ENCODE measurements at places on chromosomes 12 and 14.

GRCh38 chr12:6345319-6346091 is 3.6 kb upstream of the TNFRSF1A start:
- DNase-seq: no peak

DNA sequence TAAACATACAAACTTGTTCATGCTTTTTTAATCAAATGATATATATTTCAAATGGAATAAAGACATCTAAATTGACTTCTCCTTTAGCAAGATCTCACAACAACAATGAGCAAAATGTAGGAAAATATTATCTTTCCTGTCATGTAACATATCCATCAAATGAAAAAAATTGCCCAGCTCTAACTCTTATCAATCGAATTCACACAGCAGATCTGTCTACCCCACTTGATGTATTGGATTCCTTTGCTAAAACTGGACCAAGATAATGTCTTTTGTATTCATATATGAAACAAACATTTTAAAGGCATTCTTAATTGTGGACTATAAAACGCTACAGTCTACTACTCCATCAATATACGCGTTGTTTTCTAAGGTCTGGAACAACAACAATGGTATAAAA is 218.0 kb downstream of the SOX5 start:
- DNase-seq: no peak

DNA sequence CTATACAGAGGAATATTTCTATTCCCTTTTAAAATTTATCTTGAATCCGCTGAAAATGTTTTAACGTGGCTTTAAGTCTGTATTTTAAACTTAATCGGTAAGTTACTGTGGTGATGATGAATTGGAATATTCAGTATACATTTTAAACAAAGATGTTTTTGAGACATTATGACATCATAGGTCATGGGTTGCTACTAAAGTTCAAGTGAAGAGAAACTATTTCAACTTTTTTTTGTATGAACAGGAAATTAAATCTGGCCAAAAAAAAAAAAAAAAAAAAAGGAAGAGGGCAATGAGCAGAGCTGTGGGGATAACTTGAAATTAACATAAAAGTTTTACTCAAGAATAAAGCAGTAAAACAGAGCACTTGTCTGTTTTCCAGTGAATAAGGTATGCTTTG is 109.0 kb downstream of the PLEKHA5 start:
- no peak for DNase-seq

GRCh38 chr14:59811815-59812214 is 58.8 kb downstream of the RTN1 start:
- no peak for DNase-seq

DNA sequence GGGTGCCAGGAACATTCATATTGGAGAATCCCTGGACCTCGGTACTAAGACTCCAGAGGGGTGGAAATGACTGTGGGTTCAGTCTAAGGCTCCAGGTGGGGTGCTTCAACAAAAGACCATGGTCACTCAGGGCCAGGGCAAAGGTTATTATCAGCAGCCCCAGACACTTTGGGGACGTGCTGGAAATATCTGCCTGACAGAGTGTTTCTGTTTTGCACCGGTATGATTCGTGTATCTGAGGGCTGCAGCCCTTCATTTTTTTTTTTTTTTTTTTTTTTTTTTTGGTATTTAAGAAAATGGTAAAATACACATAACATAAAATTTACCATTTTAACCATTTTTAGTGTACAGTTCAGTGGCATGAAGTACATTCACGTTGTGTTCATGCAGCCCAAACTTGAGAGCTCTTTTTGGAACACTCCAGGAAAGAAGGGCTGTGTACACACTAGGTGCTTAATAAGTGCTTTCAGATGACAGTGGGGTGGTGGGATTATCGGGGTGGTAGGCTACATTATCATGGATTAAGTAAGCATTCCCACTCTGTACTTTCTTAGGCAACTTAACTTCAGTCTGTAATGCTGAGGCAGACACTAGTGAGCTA is 120.3 kb downstream of the CHST11 start:
- DNase-seq: no peak

GRCh38 chr14:99479906-99480869 is at the start of gene SETD3:
TSS of gene SETD3 (minus strand) at chr14:99480859. CDS start at chr14:99465805, 15,054 bp downstream.
- peak; percentile 12 for DNase-seq

DNA sequence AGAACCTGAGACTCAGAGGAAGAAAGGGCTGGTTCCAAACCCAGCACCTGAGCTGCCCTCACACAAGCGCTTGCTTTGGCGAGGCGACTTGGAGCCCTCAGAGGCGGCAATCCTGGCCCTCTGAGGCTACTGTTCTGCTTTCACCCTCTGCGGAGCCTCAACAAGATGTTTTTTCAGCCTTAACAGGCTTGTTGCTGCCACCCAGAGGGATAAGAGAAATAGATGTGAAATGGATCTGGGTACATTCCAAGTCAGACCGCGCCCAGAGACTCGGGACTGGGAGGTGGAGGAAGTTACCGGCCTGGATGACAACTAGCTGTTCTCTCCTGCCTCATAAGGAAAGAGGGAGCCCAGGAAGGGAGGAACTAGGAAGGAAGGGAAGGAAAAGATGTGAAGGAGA is 89.6 kb downstream of the TTC7B start:
- no peak for DNase-seq

DNA sequence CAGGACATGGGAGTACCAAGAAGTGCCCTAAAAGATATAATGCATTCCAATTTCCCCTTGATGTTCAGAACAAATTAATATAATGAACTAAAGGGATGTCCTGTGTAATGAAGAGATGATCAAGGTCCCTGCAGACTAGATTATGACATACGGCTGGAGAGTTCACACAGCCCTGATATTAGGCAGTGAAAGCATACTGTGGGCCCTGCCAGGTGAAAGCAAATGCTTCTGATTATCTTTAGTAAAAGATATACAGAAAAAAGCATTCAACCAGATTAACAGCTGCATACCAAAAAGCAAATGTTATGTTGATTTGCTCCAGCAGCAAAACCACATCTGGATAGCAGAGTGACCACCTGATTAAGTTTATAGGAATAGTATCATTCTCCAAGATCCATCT is 12.1 kb downstream of the HIGD1C start:
- DNase-seq: no peak

GRCh38 chr14:104114421-104115130 is 23.8 kb upstream of the KIF26A start:
- DNase-seq: no peak

DNA sequence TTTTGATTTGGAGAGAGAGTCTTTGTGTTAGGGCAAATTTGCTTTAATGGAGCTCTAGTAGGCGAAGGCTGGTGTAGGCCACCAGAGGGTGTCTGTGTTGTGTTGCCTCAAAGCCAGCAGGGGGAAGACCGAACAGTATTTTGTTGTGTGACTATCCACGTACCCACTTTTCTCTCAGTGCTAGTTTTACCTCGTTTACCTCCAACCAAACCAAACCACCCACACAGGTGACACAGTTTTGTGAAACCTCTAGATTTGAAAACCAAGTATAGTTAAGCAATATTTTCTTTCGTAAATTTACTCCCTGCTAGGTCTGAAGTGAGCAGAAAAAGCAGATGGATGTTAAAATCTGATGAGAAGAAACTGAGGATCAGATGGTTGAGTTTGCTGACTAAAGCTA is 36.3 kb upstream of the NPFF start:
- DNase-seq: peak; percentile 21

GRCh38 chr12:70083677-70084020 is 159.6 kb upstream of the CNOT2 start:
- no peak for DNase-seq

DNA sequence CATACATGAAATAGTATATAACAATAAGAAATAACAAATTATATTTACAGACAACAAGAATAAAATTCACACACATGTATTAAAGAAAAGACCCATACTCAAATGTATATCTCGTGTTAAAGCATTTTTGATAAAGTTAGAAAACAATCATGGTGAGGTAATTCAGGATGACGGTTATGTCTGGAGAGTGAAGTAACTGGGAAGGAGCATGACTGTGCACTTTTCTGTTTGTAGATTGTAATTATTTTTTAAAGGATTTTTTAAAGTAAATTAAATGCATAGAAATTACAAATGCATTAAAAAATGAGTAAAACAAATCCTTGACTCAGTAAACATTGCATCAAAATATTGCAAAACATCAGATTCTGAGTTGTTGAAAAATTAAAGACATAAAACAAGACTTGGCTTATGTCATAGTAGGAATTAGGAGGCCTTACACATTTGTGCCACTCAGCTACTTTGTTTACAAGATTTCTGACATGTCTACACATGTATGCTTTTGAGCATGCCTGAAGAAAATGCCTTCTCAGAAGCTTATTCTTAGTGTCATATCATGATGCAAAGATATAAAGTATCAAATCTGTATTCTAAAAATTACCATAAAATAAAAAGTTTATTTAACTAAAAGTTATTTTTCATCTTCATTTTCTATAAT is 1325.1 kb downstream of the SLC16A7 start:
- no peak for DNase-seq

DNA sequence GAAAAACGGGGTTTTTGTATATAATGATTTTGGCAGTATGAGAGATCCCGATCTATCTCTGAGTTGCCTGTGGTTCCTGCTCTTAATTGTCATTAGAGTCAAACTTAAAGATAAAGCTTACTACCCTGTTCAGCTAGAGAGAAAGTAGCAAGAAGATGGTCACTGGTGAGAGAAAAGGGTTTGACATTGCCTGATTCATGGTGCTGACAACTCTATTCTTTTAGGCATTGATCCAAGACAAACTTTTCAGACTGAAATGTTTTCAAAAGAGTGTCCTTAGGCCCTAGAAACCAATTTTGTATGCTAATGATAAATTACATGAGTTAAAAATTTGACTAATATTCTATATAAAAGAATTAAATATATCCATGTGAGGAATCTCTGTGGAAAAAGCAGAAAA is 35.1 kb downstream of the PELI2 start:
- no peak for DNase-seq

- no peak for DNase-seq
Measured at GRCh38 chr14:99687284-99688209, 3.4 kb downstream of the CYP46A1 start.

DNA sequence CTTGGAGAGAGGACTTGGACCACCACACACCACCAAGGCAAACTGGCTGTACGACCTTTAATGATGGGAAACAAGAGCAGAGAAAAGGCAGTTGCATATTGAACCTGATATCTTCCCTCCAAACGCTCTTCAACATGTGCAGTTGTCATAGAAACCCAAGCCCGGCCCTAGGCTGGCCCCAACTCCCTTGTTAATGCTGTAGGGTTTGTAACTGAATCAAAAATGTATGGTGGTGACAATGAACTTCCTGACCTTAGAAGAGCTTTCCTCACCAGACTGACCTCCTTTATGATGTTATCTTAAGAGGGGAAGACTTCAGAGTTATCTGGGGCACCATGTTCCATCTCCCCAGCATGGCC is 12.3 kb downstream of the APOLD1 start:
- DNase-seq: no peak

- no peak for DNase-seq
Measured at GRCh38 chr12:100553936-100554335, 19.5 kb upstream of the GAS2L3 start.

- DNase-seq: no peak
Measured at GRCh38 chr14:99850709-99851108, 57.5 kb downstream of the EML1 start.

GRCh38 chr12:119728444-119728745 is 60.5 kb downstream of the PRKAB1 start:
- DNase-seq: no peak

- no peak for DNase-seq
Measured at GRCh38 chr14:77601846-77602619, 14.4 kb downstream of the SPTLC2 start.

DNA sequence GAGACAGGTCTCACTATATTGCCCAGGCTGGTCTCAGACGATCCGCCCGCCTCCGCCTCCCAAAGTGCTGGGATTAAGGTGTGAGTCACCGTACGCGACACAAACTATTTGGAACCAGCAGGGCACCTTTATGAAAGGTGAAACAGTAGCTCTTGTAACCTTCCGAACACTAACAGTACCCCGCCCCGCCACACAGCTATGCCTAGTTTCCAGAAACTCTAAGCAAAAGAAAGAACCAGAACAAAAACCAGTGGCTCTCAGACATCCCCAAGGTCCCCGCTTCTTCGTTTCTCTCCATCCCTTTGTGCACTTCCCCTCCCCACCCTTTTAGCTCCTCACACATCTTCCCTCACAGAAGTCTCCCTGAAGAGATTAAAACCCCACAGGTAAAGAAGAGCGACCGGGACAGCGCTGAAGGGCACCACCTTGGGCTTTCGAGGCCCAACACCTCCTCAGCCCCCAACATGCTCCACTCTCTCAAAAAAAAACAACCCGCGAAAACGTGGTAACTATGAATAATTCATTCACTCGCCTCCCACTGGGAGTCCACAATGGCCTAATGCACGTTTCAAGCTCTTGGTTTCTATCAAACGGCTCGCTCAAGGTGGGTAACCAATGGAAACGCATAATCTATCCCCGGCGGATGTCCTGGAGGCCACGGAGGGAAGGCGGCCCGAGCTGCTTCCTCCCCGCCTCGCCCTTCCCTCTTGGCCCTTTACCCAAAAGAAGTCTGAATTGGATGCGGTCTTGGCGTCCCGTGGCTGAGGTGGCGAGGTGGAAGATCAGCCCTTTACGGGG is 877 bp downstream of the BAG5 start:
- no peak for DNase-seq

GRCh38 chr12:19623751-19624399 is 184.6 kb downstream of the AEBP2 start:
- DNase-seq: no peak

GRCh38 chr12:67482751-67483661 is 165.5 kb upstream of the DYRK2 start:
- no peak for DNase-seq

- DNase-seq: no peak
Measured at GRCh38 chr14:78018283-78018682, 151.9 kb upstream of the NRXN3 start.

DNA sequence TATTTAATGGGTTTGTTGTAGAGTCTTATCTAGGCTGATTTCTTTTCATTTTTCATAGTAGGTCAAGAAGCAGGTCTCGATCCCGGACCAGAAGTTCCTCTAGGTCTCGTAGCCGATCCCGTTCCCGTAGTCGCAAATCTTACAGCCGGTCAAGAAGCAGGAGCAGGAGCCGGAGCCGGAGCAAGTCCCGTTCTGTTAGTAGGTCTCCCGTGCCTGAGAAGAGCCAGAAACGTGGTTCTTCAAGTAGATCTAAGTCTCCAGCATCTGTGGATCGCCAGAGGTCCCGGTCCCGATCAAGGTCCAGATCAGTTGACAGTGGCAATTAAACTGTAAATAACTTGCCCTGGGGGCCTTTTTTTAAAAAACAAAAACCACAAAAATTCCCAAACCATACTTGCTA is 4.2 kb downstream of the SRSF5 start:
- no peak for DNase-seq

Measured in NCI-H2171 (cell line).